NCI-H82 (cell line): ENCODE measurements at places on chromosomes 12 and 14.

DNA sequence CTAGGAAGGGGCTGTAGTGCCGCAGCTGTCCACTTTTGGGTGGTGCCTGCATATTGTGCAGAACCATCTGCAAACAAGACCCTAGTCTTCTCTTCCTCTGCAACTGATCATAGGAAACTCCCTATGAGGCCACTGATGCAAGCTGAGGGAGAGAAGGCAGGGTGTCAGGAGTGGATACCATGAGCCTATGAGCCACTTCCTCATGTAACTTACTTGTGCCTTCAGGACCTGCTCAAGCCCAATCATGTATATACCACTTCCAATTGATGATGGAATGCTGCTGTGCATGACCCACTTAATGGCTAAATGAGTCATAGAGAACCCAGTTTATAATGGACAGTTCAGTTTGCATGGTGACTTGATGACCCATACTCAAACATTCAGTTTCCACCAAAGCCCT, 107.9 kb downstream of the ALG10B start:
- DNase-seq, result no peak

GRCh38 chr12:126469211-126469610, 1404.0 kb downstream of the AACS start:
- DNase-seq, result no peak

GRCh38 chr12:62916632-62917425, 18.1 kb downstream of the PPM1H start:
- DNase-seq, result no peak

DNA sequence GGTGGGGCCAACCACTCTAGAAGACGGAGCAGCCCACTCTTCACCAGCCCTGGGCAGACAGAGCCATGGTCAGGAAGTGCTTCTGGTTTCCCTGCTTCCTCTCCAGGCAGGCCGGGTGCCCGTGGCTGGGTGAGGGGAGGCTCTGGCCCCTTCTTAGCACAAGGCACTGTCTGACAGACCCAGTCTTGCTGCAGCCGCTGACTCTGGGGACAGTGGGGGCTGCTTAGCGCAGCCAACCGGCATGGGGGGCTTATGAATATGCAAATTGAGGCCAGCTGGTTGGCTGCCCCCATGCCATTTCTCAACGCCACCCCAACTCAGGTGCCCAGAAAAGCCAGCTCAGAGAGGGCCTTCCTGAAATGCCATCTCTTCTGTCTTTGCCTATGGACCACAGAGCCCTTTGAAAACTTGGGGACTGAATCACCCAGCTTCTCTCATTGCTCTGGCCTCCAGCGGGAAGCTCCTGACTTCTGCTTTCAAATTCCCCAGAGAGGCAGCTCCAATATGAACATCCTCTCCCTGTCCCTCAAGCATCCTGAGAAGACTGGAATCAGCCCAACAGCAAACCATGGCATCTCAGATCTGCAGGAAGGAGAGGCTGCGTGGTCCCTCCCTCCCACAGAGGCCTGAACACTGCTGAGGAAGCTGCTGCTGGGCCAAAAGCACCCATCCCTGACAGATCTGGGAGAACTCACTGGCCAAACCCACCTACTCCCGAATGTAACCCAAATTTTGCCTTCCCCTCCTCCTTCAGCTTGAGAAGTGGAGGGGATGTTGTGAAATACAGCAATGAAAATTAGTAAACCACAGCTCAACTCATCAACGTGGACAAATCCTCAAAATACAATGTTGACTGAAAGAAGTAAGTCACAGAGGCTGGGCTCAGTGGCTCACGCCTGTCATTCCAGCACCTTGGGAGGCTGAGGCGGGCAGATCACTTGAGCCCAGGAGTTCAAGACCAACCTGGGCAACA, at the start of gene PROX2:
PROX2 (minus strand) TSS at position 205 of the 973 bp plus-strand sequence. CDS start 12,311 bp downstream, outside the sequence.
- DNase-seq, result peak; percentile 7

GRCh38 chr14:74962493-74962892, 7.1 kb upstream of the PGF start:
- DNase-seq, result no peak

- DNase-seq, result peak; percentile 78
Observed at GRCh38 chr12:53047221-53048032, 2.4 kb upstream of the TNS2 start.

- DNase-seq, result no peak
Observed at GRCh38 chr14:91315844-91316267, 71.4 kb upstream of the GPR68 start.

DNA sequence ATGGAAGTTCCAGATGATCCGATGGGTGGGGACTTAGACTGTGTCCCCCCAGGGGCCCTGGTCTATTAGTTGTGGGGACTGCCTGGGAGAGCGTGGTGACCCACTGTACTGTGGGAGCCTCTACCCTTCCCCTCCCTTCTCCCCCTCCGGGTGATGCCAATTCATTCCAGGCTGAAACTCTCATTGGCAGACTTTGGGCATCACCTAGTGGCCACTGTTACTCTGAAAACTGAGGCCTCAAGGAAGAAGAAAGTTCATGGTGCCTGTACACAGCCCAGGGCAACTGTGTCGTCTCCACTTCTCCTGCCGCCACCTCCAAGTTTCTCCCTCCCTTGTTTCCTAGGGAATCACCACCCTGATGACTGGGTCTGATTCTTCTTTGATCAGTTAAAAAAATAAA, 173.6 kb upstream of the ALG10B start:
- no peak for DNase-seq

GRCh38 chr14:36700651-36701050, 39.0 kb downstream of the PAX9 start:
- no peak for DNase-seq

DNA sequence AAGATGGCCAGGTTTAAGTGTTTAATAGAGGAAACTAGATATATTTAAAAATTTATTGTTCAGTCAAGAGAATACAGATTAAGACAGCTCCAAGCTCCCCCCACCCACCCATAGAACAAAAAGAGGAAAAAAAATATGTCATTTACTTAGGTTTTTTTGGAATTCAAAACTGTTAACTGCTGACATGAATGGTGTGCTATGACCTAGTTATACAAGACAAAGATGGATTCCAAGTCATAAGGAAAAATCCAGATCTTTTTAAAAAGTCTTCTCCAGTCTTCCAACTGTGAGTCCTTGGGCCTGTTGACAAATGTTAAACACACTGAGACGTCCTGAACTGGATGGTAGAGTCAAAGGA, 1.3 kb upstream of the SETD1B start:
- no peak for DNase-seq

- no peak for DNase-seq
Observed at GRCh38 chr12:9347328-9348127, 139.3 kb upstream of the PZP start.

GRCh38 chr12:70806827-70807226, 113.7 kb downstream of the PTPRR start:
- DNase-seq, result no peak

- peak; percentile 92 for DNase-seq
Observed at GRCh38 chr12:54173066-54173726, 15.6 kb downstream of the SMUG1 start.

- no peak for DNase-seq
Observed at GRCh38 chr12:132488127-132489077, 1.5 kb upstream of the FBRSL1 start.

DNA sequence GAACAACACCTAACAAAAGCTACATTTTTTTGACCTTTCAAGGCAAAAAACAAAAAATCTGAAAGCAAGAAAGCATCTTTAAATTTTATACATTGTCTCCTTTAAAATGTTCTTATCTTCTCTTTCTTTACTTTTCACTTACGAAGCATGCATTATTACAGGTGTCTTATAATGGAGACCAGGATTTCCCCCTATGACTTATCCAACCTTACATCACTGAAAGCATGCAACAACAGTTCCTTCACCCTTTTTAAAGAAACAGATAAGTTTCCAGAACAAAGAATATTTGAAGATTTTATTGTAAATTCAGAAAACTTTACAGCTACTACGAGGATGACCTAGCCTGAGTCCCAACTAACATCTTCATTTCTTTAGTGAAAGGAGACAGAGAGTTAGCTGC, 277.2 kb downstream of the AKAP6 start:
- DNase-seq, result no peak

DNA sequence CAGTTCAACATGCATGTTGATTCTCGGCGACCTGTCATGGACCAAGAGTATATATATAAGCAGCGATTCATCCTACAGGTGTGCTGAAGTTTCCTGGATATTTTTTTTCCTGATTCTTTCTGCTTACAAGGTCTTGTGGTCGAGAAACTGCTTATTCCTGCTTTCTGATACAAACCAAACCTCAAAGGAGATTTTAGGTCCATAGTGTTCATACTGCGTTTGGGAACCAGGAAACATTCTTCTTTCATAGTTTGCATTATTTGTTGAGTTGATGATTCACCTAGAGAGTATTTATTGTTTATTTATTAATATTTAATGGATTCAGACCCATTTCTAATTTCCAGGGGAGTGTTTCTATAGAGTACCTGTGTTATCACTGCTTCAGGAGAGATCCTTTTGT, 70.7 kb upstream of the ASPG start:
- no peak for DNase-seq

GRCh38 chr14:34075826-34076225, 125.0 kb upstream of the EGLN3 start:
- no peak for DNase-seq

- no peak for DNase-seq
Observed at GRCh38 chr12:44459569-44459968, 416.5 kb downstream of the NELL2 start.

DNA sequence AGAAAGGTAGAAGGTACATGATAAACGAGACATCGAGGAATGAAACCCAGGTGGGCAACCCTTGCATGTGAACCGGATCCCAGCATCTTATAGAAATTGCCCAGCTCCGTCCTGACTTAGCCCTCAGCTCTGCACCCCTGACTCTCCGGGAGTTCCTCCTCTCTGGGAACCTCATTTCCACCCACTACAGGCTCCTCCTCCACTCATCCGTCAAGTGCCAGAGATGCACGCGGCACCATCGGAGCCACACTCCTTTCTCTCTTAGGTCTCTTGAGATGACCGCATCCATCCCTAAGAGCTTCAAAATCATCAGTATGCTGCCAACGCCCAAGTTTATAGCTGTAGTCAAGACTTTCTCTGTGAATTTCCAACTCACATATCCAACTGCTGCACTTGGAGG, 84.7 kb downstream of the TTC7B start:
- no peak for DNase-seq

GRCh38 chr12:121124402-121125109, 8.1 kb upstream of the P2RX7 start:
- DNase-seq, result no peak

DNA sequence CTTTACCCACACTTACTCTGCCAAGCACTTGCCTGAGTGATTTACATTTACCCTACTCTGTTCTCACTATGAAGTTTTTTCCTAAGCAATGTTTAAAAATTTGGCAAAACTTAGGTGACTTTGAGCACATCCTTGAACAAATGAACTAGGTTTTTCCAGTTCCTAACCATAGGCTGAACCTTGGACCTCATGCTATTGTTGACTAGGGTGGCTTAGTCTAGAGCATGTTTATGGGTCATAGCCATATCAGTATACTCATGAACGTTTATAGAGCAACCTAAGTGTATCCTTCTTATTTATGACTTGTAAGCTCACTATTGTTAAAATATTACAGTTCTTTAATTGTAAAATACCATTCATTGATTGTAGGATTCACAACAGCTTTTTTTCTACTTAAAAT, 85.0 kb upstream of the KRR1 start:
- DNase-seq, result no peak

- DNase-seq, result no peak
Observed at GRCh38 chr12:25017336-25017735, 68.4 kb upstream of the BCAT1 start.

DNA sequence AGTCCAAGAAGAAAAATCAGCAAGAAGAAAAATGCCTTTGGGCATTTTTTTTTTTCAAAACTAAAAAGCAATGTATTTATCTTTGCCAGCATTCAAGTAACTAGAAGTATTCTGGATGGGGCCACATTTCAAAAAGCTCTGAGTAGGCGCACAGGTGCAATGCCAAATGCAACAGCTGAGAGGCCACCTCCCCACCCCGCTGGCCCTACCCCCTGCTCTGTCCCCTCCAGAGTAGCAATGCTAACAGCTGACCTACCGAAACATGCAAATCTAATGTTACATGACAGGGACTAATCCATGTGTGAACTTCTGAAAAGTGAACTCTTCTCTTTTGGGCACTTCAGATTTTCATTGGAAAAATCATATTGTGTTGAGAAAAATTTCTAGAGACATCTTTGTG, 153.7 kb upstream of the SLC38A2 start:
- DNase-seq, result no peak

- DNase-seq, result no peak
Observed at GRCh38 chr12:89350630-89351488, 1.4 kb downstream of the DUSP6 start.

GRCh38 chr12:77324763-77325468, 259.5 kb upstream of the E2F7 start:
- DNase-seq, result peak; percentile 86

GRCh38 chr14:54814076-54814475, 88.5 kb downstream of the GCH1 start:
- peak; percentile 17 for DNase-seq

- DNase-seq, result no peak
Observed at GRCh38 chr14:99241325-99242010, 30.5 kb downstream of the BCL11B start.

- no peak for DNase-seq
Observed at GRCh38 chr12:92218394-92219077, 72.9 kb upstream of the BTG1 start.

DNA sequence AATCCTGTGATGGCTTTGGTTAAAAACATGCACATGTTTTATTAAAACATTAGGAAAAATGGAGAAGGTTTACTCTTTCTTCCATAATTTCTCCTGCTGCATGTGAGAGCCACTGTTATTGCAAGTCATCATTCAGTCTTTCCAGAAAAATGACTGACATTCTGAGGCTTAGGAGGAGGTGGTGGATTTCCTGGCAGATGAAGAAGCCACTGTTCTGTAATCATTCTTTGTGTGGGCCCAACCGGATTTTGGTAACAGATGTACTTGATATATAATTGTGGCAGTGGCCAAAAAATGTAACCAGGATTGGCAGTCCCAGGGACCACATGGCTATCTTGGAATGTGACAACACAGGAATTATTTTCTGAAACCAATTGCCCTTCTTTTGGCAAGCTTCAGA, 120.2 kb downstream of the DAAM1 start:
- DNase-seq, result no peak

GRCh38 chr14:31027847-31028246, 1.7 kb upstream of the STRN3 start:
- no peak for DNase-seq

DNA sequence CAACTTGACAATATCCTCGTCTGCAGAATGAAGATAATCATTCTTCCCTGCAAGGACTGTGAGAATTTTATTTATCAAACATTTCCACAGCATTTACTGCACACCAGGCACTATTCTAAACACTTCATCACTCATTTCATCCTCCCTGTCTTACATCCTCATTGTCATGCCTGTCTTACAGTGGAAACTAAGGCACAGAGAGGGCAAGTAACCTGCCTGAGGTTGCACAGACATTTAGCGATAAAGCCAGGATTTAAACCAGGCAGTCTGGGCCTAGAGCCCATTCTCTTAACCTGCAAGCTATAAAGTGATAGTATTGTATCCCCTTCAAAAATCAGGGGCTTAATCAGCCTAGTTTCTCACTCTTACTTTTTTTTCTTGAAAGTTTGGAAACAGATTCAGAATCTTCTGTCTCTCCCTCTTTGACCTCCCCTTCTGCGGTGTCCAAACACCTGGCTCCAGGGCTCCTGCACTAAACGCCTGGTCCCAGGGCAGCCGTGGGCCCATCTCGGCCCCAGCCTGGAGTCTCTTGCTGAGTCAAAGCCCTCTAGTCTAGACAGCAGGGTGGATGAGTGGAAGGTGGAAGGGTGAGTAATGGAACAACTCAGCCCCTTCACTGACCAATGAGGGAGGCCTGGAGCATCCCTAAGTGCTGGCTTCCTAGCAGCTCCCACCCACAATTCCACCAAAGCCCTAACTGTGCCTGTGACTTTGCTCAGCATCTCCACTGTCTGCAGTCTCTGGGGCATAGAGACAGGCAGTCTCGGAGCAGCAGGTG, 12.5 kb downstream of the ISM2 start:
- DNase-seq, result no peak
